ENCODE measurements at places on chromosomes 7 and 10.

DNA sequence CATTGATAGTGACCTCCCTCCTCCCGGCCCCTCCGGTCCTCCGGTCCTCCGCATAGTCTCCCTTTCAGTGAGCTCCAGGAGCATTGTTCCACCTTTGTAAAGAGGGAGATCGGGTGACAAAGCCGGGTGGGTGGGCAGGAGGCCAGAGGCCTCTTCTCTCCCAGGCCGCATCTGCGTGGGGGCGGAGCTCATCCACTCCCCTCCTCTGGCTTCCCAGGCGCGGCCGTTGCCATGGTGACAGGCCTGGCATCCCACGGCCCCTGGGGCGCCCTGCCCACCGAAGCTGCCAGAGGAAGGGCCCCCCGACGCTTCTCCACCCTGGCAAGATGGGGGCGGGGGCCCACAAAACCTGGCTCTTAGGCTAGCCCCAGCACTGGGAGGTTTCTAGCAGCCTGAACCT, 4.4 kb upstream of the FZD9 start:
- no peak for DNase-seq

- no peak for DNase-seq
Observed at GRCh38 chr7:96664793-96665192, 44.9 kb downstream of the SEM1 start.

- DNase-seq, result no peak
Observed at GRCh38 chr10:123156078-123156477, 1.9 kb downstream of the BUB3 start.

GRCh38 chr10:130128062-130128781, 8.0 kb upstream of the GLRX3 start:
- no peak for DNase-seq

- no peak for DNase-seq
Observed at GRCh38 chr10:15627617-15628196, 92.0 kb downstream of the ITGA8 start.
